ENCODE measurements at places on chromosomes 4 and X.

- DNase-seq, result no peak
Observed at GRCh38 chrX:19968276-19968675, 22.6 kb downstream of the BCLAF3 start.

- DNase-seq, result no peak
Observed at GRCh38 chr4:151302432-151302831, 23.0 kb downstream of the SH3D19 start.

GRCh38 chr4:143391261-143391660, 54.6 kb downstream of the GAB1 start:
- DNase-seq, result no peak

GRCh38 chrX:153065389-153065788, 6.9 kb upstream of the PNMA6A start:
- no peak for DNase-seq

DNA sequence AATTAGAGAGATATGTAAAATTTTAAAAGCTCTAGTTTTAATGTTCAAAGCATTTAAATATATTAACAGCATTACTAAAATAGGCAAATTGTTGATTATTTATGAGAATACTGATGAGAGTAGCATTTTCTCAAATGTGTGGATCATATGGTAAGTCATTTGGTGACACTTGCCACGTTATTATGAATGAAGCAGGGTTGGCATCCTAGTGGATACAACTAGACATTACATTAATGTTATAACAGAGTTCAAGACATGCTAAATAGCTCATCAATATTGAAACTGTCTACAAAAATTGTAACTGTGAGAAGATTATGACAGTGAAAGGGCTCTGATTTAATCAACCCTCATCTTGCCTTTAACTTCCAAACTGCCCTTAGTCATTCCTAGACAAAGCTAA, 171.1 kb downstream of the PDGFC start:
- no peak for DNase-seq

DNA sequence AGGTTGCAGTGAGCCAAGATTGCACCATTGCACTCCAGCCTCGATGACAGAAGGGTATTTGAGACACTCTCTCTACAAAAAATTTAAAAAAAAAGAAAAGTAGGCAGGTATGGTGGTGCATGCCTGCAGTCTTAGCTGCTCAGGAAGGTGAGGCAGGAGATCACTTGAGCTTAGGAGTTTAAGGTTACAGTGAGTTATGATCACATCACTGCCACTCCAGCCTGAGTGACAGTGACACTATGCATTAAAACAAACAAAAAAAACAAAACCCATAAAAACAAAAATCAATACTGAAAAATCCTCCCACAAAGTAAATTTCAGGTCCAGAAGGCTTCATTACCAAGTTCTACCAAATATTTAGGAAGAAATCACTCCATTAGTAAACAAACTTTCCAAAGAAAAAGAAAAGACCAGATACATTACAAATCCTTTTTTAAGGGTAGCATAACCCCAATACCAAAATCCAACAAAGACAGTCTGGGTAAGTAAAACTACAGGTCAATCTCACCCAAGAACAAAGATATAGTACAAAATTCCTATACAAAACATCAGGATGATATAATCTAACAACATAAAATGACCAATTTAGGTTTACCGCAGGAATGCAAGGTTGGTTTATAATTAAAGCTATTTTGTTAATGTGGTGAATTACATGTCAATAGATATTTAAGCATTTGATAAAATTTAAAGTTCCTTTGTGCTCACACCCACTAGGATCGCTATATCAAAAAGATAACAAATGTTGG, 11.7 kb downstream of the NELFA start:
- no peak for DNase-seq

DNA sequence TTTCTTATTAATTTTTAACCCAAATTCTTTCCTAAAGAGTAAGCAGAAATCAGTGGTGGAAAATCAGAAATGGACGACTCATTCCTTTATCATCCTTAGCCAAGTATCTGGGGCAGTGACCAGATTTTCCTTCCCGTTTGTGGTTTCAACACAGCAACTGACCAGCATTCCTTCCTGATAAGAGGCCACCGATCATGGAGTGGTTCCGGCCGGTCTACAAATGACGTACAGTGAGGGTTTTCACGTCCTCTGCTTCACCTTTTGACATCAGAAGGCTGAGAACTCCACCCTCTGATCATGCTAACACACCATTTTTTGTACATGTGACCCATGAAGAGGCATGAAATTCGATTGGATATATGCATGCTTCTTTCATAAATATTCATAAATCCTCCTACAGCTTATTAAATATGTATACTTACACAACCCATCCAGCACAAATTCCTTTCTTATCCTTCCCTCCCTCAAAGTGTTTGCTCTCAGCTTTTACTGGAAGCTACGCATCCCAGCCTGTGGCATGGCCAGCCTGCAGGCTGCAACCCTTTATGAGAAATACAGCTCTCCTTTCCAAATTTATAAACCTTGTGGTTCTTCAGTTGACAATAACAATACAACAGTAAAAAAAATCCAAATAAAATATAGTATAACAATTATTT, 173.0 kb upstream of the CASK start:
- DNase-seq, result no peak

DNA sequence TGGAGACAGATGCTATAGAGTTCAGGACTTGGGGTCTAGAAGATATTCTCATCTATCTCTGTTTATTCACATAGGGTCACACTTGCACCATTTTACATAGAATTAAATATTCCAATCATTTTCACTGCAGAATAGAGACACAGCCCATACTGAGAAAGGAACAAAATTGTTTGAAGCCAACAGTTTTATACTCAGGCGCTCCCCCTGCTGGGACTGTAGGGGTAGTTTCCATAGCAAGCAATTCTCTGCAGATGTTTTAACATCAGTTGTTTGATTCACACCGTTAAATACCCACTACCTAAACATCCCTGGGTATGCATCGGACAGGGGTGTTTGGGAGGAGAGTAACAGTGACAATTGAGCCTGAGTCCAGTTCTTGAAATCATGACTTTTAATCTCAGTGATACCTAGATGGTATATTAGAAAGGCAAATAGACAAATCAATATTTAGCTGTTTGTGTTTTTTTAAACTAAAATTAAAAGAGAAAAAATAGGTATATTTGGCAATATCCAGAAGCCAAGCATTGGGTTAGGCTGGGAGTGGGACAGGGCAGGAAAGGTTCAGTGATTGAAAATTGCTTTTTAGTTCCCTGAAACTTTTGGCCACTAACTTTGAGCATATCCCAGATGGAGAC, 33.8 kb downstream of the LONRF3 start:
- DNase-seq, result no peak
